Neural progenitor cell (in vitro differentiated cells): ENCODE measurements at places on chromosomes 5 and 9.

GRCh38 chr9:25048098-25048724 lies 502.5 kb upstream of the IZUMO3 start:
- no peak for DNase-seq

DNA sequence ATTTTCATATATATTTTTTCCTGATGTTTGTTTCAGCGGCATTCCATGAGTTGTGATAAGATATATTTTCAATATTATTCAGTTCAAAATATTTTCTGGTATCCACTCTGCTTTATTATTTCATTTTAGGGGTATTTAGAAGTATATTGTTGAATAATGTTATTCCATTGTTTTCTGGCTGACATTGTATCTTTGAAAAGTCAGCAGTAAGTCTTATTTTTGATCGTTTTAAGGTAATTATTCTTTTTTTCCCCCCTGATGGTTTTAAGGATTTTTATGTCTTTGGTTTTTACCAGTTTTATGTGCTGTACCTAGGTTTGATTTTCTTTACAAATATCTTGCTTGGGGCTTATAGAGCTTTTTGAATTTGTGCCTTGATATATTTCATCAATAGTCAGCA lies 6.6 kb upstream of the GLRA1 start:
- no peak for DNase-seq

DNA sequence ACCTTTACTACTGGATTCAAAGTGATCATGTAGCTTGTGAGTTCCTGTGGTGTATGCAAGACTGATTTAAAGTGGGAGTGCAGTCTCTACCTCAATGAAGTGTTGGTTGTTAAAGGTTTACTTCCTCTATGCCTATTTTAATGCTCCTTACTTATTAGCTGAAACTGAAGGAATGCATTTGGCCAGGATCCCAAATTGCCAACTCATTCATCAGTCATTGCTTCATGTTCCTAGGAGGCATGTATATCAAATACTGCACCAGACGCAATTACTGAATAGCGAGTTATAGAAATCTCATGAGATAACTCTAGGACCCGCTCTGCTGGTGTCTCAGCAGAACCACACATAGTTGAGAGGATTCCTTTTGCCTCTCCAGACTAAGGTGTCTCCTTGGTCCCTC lies 143.0 kb upstream of the RPS23 start:
- DNase-seq = no peak

- DNase-seq = no peak
Observed at GRCh38 chr5:142961440-142962173, 191.4 kb downstream of the ARHGAP26 start.

DNA sequence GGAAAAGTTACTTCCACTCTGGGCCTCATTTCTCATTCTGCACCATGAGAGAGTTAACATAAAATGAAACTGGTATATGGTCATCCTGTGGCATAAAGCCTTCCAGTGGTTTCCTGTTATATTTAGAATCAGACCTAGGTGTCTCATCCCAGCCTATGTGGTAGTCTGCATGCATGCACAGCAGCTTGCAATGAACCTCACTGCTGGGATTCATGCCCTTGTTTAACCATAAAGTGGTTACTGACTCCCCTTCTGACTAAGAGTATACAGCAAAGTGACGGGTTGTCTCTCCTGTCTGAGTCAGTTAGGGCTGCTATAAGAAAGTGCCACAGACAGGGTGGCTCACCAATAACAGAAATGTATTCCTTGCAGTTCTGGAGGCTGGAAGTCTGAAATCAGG lies 14.7 kb upstream of the TDRD7 start:
- no peak for DNase-seq
